Fibroblast of skin of abdomen (primary cell): ENCODE measurements at places on chromosomes 16 and 17.

GRCh38 chr16:69035375-69035774 is 70.1 kb upstream of the HAS3 start:
- no peak for DNase-seq

DNA sequence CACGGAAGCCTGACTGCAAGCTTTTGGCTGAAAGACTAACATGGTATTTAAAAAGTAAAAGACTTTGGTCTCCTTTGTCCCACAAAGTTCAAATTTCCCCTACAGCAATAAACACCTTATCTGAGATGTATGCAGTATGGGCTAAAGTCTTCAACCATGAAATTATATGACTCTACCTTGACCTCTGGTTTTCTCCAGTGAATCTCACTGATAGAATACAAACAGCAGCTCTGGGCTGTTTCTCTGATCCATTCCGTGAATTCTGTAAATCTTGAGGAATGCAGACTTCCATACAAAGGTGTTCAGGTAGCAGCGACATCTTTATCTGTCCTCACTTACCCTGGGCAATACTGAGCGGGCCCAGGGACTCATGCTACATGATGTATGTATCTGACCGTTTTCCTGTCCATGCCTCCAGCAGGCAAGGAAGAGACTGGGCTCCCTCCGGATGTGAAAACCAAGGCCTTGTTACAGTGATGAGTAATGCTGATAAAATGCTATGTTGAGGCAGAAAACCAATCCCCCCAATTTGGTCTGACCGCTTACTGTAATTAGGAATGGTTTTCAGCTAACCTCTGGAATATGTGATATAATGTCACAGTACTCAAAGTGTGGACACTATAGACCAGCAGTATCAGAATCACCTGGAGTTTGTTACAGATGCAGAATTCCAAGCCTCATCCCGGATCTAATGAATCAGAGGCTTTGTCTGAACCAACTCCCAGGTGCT is 589.8 kb downstream of the HS3ST4 start:
- peak; percentile 11 for DNase-seq

DNA sequence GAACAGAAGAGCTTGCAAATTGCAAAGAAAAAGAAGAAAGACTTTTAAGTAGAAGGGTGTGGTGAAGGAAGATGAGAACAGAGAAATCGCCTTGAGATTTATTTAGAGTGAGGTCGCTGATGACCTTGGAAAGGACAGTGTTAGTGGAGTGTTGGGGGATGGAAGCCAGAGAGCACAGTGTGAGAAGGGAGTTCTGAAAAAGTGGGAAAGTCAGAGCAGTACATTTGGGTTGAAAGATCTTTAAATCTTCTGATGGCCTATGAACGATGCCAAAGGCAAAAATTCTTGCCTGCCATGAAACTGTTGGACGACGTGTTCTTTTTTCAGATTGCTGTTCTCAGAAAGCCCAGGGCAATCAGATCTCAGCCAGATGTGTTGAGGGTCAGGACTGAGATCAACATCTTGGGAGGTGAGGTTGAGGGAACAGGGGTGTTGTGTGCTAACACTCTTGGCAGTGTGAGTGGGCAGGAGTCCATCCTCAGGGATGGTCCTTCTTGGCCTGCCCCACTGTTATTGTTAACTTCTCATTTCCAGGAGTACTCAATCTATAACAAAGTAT is 330.1 kb downstream of the MAP2K6 start:
- DNase-seq, result no peak

DNA sequence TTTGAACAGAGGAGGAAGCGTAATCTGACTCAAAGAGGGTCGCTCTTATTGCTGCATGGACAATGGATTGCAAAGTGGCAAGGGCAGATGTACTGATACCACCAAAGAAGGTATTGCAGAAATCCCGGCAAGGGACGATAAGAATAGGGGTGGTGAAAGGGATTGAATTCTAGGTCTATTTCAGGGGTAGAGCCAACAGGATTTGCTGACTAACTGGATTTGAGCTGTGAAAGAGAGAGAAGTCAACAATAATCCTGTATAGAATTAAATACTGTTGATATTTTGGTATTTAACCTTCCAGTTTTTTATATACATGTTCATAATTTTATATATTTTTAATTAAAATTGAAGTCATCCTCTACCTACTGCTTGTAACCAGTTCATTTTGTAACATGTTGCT is 19.4 kb upstream of the ABCA3 start:
- no peak for DNase-seq

- DNase-seq, result no peak
Observed at GRCh38 chr17:50046667-50047066, 9.2 kb upstream of the ITGA3 start.

GRCh38 chr16:4957720-4958509 is at the start of gene SEC14L5:
Gene SEC14L5, plus strand, starts transcription at chr16:4958330. Its CDS starts 994 bp downstream, at chr16:4959324.
- peak; percentile 97 for DNase-seq

DNA sequence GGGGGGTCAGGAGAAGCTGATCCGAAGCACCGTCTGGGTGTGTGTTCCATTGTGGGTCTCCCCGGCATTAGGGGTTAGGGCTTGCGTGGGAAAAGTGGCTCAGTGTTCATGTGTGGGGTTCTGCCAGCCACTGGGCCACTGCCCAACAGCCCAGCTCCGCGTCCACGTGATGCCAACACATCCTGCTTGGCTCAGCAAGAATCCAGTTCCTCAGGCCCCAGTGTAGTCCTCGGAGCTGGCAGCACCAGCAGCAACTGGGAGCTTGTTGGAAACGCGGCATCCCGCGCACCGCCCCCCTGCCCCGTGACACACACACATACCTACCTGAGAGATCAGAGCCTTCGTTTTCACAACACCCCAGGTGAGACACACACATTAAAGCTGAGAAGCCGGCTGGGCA is 18.9 kb downstream of the LGALS9 start:
- no peak for DNase-seq

- DNase-seq, result no peak
Observed at GRCh38 chr16:67030221-67030962, 1.4 kb downstream of the CBFB start.

- DNase-seq, result no peak
Observed at GRCh38 chr17:37742762-37743611, 1.9 kb downstream of the HNF1B start.
